SJSA1 (cell line): ENCODE measurements at places on chromosomes 12 and 14. TPM values are rescaled to one million over a fixed set of nuclear protein-coding genes. Genes with fewer than 3 reads are reported as not detected.
A peak's percentile ranks its signal among the peaks of the same experiment; 100 is the strongest.

DNA sequence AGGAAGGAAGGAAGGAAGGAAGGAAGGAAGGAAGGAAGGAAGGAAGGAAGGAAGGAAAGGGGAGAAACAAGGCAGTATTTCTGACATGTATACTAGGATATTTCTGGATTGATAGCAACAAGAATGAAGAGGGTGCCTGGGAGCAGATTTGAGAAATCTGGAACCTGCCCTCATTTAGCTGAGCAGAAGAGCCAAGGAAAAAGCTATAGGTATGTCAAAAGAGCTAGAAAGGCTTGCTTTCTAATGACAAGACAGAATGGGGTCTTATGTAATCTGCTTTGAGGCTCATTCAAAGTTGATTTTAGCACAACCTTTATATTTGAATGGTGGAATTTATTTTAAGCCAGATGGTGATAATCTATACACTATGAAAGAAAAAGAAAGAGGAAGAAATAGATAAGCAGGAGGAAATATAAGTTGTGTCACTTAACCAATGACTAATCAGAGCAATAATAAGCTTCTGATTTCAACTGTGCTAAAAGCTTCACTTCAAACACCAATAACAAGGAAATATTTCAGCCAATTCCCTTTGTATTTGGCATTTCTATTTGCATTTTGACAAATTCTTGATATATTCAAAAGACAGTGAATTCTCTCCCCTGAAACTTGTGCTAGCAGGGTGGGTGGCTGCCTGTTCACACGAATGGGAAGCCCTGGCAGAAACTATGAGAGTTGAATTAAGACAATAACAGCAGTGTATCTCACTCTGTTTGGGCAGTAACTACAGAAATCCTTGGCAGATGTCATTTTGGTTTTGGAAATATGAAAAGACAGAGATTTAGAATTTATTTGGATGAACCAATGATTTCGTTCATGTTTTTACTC lies 76.3 kb upstream of the FLRT2 start:
- DNase-seq = no peak

- DNase-seq = no peak
These were observed 122.1 kb downstream of the FOXA1 start for GRCh38 chr14:37472906-37473305.

- DNase-seq = no peak
These were observed 183.1 kb downstream of the CAND1 start for GRCh38 chr12:67452119-67452805.

GRCh38 chr12:90098132-90098779 lies 389.6 kb upstream of the ATP2B1 start:
- DNase-seq = no peak

DNA sequence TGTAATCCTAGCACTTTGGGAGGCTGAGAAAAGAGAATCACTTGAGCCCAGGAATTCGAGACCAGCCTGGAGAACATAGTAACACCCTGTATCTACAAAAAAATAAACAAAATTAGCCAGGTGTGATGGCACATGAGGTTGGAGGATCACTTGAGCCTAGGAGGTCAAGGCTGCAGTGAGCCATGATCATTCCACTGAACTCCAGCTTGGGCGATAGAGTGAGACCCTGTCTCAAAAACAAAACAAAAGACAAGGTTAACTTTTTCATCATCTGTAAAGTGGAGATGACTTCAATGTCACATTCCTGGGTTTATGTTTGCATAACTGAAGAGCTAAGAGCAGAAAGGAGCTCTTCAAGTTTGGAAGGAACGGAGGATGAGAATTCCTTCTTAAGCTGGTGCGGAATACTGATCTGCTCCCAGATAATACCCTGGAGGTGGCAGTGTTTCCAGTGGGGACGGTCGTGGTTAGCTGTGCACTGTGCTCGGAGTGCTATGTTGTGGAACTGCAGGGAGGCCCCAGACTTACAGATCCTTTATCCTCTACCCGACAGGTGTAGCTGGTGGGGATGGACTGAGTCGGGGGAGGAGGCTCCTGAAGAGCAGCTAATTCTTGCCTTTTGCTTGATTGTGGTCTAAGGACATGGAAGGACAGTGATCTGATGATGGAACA lies 22.5 kb upstream of the BICD1 start:
- DNase-seq = no peak

- no peak for DNase-seq
These were observed 37.8 kb downstream of the HCAR2 start for GRCh38 chr12:122665349-122665748.

DNA sequence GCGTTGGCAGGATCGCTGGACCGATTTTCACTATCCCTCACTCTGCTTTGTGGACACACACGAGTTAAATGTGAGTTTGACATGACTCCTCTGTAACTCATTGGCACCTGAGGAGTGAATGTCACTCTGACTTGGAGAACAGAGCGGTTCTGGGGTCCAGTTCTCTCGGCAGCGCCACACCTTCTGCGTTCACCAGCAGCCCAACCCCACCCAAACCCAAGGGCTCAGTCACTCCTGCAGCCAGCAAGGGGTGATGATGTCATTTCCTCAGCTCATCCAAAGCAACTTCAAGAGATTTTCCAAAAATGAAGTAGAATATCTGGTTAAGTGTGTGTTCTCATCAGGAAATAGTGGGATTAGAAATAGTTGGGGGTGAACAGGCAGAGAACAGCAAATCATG lies 36.3 kb downstream of the ADGRD1 start:
- no peak for DNase-seq

DNA sequence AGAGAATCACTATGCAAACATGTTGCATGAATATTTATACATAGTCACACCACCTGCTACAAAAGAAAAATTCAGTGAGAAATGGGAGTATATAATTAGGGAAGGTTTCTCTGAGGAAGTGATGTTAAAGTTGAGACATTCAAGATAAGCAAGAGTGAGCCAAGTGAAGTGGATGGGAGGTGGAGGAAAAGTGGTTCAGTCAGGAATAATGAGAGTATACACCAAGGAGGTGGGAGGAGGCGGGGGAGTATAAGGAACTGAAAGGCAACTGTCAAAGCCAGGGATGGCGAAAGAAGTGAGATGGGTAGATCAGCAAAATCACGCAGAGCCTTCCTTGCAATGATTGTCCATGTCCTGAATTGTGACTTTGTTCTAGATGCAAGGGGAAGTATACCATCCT lies 33.7 kb downstream of the PRKD1 start:
- no peak for DNase-seq

GRCh38 chr14:65010211-65010931 lies 23.7 kb downstream of the FNTB start:
- DNase-seq = no peak

DNA sequence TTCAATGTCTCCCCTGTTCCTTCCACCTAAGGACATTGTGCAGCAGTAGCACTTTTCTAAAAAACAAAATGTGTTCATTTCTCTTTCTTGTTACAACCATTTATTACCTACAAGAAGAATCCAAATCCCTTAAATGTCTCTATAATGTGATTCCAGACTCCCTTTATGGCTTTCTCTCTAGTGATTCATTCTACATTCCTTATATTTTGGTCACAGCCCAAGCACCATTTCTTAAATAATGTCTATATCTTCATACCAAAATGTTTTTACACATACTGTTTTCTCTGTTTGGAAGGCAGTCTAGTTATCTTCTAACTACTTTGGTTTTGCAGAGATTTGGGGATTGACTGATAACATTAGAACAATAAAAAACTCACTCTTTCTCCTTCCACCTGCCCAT lies 1037.3 kb upstream of the FLRT2 start:
- no peak for DNase-seq

DNA sequence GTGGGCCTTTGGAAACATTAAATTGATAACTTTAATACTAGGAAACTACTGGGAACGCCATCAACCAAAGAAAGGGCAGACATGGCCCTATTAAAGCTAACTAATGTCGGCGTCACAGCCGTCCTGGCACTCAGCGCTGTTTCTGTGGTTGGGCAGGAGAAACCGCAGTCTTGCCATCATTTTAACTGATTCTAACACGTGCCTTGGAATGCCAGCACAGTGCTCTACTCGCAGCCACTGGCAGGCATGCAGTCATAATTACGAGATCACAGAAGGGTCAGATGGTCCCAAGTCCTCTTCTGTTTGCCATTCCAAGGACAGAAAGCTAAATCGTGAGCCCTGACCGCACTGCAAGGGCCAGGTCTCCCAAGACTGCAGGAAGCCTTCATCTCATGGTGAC lies 75.2 kb downstream of the RIMBP2 start:
- DNase-seq = no peak

DNA sequence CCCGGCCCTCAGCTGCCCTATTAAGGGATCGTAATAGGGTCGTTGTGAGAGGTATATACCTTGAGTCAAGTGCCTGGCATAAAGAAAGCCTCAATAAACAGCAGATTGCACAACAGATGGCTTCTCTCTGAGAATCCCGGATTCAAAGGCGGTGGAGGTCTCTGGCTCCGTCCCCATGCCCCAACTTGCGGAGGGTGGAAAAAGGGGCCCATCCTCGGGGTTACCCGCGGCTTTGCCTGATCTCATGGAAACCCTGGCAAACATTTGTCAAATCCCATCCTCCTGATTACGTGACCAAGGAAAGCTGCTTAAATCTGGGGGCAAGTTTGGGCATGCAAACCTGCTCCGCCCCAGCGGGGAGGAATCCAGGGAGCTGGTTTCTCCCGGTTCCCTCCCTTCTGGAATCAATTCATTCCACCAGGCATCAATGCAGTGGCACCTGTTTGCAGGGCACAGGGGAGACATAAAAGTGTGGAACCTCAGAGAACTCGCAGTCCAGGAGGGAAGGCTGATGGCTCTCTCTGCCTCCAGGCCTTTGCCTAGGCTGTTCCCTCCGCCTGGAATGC lies 12.3 kb downstream of the TRPV4 start:
- no peak for DNase-seq

DNA sequence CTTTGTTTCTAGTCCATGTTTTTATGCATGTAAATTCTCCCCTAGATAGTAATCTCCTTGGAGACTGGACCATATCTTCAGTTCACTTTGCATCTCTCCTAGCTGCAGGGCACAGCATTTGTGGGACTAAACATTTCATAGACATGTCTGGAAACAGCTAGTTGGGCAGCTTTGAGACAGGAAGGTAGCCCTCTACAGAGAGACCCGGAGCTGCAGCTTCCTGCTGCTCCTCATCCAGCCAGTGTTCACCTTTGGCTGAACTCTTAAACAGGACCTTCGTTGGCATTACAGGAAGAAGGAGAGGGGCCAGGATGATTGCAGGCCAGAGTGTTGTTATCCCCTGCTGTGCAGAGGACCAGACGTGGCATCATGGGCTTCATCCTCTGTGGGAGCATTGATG lies 52.9 kb downstream of the GNS start:
- no peak for DNase-seq

DNA sequence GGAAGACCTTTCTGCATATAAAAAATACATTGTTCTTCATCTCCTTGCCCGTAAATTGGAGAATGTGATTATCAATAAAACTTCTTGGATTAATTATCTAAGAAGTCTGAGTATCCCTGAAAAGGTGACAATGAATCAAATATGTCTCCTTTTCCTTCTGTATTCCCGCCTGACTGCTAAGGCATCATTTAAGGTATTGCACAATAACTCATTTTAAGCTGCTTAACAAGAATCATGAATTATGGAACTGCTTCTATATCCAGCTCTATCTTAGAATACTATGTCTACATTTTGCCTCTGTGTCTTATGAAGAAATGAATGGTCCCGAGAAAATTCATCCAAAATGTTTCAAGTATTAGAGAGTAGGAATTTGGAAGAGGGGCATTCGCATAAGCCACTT lies 294.4 kb downstream of the SOX5 start:
- DNase-seq = no peak

DNA sequence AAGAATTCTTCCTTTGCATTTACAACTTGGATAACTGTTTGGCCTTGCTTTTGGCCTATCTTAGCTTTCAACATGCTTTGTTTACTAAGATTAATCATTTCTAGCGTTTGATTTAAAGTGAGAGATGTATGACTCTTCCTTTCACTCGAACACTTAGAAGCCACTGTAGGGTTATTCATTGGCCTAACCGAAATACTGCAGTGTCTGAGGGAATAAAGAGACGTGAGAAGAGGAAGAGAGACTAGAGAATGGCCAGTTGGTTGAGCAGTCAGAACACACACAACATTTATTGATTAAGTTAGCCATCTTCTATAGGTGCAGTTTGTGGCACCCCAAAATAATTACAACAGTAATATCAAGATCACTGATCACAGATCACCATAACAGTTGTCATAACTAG lies 62.3 kb upstream of the CCDC175 start:
- no peak for DNase-seq

DNA sequence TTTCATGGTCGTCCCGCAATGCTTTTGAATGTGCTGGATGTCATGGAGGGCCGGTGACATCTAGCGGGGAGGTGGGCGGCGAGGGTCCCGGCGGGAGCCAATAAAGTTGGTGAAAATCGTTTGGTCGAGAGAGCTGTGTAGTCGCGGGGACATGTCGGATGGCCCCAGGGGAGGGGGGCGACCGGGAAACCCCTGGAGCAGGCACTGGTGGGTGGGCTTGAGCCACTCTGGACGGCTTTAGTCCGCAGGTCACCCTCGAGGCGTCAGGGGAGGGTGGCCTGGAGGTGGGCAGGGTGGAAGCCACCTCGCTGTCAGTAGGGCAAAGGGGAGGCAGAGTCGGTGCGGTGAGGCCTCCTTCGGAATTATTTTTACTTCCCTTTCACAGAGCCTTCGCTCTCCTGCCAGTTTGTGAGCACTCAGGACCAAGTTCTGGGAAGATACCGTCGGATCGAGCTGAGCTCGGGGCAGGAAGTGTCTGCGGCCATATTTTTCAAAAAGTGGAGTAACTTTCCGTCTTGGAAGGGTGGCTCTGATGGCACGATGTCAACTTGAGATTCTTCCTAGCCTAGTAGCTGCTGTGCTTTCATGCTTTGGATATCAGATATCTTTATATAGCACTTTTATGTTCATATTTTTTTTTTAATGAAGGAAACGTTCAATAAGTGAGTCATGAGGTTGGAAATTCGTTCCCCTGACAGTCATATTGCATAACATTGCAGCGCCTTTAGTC lies 28.2 kb downstream of the WBP11 start:
- peak; percentile 37 for DNase-seq

The MIP gene
- 0.08 TPM in 1 of 2 replicates, not detected in the other for total RNA-seq

The SERPINA9 gene
- total RNA-seq = not detected in 2 replicates

The CLEC1B gene
- total RNA-seq = not detected in 2 replicates

The SRP54 gene
- 71.9 and 88.6 TPM in 2 replicates for total RNA-seq

The OAS3 gene
- 13.0 and 18.5 TPM in 2 replicates for total RNA-seq

The TEX52 gene
- not detected in 2 replicates for total RNA-seq

The AQP5 gene
- not detected in 2 replicates for total RNA-seq
